Frontal cortex (tissue), 4 donors: ENCODE measurements at places on chromosomes 6 and 20.

DNA sequence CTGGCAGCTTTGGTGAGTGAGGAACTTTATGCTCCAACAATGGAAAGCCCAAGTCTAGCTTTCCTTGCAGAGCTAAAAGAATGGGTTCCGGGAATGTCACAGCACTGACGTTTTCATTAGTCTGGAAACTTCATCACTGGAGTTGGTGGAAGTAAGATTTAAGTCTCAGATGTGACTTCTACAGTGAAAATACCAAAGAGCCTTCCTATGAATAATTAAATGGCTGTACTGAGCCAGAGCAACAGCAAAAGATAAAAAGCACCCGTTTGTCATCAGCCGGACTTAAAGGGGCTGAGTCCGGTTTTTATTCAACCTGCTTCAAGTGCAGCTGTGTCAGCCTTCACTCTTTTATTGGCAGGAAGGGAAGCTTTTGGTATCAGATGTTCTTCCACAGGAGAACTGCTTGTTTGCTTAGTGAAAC, 46.5 kb upstream of the SHLD1 start:
- DNase-seq = no peak

- DNase-seq = no peak
Measured at GRCh38 chr6:161444464-161444863, 170.6 kb upstream of the AGPAT4 start.

- DNase-seq = no peak
Measured at GRCh38 chr6:107618672-107619071, 128.8 kb downstream of the SOBP start.

GRCh38 chr20:60341062-60341461, 382.8 kb downstream of the CDH26 start:
- no peak for DNase-seq

DNA sequence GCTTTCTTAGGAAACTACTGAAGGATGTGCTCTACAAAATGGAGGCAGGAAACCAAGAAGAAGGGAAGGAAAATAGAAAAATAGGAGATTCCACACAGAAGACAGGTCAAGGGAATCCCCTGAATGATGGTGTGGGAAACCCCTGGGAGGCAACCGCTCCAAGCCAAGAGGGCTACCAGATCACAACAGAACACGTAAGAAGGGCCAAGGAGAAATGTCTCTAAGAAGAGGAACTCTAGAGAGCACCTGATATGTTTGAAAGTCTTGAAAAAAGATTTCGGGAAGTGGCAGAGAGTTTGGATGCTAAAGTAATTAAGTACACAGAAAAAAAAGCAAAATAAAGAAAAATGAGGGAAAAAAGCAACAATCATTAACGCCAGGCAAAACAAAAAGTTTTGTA, 7.1 kb downstream of the KIF13A start:
- no peak for DNase-seq

DNA sequence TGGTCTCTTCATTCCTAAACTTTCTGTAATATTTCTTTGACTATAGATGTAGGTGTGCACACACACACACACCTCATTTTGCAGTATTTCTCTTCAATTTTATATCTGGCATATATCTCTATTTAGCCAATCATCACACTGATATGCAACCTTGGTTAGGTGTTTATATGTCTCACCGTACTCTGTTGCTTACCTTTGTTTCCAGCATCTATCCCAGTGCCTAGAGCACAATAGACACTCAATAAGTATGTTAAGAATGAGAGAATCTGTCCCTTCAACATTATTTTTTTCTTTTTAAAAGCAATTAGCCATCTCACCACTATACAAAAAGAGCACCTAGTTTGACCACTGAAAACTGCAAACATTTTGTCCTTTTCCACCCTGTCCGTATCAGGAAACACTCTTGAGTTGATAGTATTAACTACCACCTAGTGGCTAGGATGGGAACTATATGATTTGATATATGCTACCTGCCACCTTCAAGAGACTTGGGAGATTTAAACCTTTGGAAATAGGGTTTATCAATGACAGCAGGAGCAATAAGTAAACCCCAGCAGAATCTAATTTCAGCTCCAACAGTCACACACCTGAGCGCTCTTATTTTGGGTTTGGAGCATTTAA, 48.7 kb upstream of the RSPO3 start:
- DNase-seq = no peak

DNA sequence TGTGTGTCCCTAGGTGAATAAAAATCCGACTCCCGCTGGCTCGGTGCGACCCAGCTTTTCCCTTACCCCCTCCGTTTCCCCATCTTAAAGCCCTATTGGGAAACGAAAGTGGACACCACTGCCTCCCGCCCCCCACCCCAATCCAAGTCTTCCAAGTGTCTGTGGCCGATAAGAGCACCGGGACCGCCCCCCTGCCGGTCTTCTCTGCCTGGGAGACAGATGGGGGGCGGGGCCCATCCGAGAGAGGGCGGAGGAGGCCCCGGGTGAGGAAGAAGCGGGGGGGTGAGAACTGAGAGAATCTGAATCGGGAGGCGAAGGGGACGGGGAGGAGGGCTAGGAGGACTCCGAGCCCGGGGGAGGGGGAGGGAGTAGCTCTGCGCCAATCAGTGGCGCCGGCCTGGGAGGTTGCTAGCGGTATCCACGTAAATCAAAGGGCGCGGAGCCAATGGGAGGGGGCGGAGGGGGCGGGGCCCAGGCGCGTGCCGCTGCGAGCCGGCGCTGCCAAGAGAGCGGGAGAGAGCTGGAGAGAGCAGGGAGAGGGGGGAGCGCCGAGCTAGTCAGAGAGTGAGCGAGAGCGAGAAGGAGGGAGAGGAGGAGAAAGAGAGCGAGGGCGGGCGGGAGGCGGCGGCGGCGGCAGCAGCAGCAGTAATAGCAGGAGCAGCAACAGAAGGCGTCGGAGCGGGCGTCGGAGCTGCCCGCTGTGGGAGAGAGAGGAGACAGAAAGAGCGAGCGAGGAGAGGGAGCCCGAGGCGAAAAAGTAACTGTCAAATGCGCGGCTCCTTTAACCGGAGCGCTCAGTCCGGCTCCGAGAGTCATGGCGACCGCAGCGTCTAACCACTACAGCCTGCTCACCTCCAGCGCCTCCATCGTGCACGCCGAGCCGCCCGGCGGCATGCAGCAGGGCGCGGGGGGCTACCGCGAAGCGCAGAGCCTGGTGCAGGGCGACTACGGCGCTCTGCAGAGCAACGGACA, at the start of gene POU3F2:
Gene POU3F2 (plus strand): TSS at position 515 of the 972 bp plus-strand sequence. CDS start 300 bp downstream, at position 815.
- peak; percentile 91 for DNase-seq

- DNase-seq = no peak
Measured at GRCh38 chr6:105774247-105774646, 311.9 kb upstream of the PRDM1 start.

DNA sequence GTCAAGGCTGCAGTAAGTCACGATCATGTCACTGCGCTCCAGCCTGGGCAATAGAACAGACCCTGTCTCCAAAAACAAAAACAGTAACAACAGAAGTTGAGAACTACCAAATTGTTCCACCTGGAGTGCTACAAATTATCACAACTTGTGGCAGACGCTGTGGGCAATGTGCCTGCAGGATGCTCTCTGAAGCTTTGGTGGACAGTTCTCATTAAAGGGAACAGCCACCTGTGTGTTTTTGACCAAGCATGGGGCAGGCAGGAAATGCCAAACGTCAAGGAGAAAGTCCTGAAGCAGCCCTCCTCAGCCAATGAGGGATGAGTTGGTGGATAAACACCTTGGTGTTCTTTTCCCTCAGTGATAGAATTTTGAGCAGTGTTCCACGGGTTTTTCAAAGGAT, 15.8 kb downstream of the COX4I2 start:
- no peak for DNase-seq

- no peak for DNase-seq
Measured at GRCh38 chr6:44530209-44530909, 142.9 kb downstream of the CDC5L start.

GRCh38 chr6:6246544-6246943, 73.9 kb downstream of the F13A1 start:
- no peak for DNase-seq

GRCh38 chr6:131937226-131937625, 13.9 kb downstream of the CCN2 start:
- DNase-seq = no peak

DNA sequence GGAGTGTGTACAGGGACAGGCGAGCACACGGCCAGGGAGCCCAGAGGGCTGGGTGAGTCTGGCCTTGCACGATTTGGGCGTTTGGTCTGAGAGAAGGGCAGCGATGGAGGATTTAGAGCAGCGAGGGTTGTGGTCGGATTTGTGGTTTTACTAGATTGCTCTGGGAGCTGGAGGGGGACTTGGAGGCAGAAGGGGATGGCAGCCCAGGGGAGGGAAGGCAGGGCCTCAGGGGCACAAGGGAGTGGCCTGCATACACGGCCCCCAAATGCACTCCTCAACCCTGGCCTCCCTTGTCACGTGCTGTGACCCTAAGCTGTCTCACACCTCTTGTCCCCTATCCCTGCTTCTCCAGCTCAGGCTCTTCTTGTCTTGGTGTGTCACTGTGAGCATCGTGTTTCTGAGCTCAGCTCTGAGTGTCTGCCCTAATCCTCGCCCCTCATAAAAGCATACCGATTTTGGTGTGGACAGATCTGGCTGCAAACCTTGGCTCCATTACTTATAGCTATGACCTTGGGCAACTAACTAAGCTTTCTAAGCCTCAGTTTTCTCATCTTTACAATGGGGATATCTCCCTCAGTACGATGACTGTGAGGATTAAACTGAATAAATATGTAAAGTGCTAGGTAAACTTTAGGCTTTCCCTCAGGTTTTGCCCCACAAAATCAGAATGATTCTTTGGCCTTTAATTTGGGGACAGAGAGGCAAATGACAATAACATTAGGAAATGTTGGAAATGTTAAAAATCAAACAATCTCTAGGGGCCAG, 120.1 kb upstream of the ARMC2 start:
- no peak for DNase-seq

GRCh38 chr20:37577981-37578380, 50.3 kb upstream of the BLCAP start:
- no peak for DNase-seq

DNA sequence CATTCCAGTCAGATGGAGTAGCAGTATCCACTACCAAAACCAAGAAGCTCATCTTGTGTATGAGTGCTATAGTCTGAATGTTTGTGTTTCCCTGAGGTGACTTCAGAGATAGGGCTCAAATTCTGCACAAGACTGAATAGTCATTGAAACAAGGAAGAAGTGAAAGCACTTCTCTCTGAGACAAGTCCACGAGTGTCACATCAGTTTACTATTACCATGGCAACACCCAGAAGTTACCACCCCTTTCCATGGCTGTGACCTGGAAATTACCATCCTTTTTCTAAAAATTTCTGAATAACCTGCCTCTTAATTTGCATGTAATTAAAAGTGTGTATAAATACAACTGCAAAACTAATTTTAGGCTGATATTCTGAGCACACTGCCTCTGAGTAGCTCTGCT, 682.1 kb upstream of the ADGRB3 start:
- DNase-seq = no peak

DNA sequence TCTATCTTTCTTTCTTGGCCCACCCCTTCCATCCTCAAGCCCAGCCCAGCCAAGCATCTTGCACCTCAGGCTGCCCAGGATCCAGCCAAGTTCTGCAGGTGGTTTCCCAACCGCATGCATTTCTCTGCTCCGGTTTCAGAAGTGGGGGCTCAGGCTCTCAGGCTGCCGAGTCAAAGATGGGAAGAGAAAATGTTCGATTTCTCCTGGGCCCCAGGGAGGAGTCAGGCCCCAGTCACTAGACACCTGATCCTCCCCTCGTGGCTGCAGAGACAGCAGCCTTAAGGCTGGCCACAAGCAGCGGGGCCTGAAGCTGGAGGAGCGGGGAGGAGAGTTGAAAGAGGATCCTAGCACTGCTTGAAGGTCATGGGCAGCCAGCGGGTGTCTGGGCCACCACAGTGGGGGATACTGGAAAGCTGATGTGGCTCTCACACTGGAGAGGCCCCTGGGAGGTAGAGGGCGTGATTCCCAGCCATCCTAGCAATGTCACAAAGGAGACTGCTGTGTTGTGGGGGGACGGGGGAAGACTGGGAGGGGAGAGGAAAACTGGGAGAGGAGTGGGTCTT, 42.2 kb upstream of the ZFAND3 start:
- DNase-seq = no peak

- DNase-seq = no peak
Measured at GRCh38 chr20:33733654-33734576, 2.1 kb downstream of the ZNF341 start.

GRCh38 chr6:2042956-2043648, 202.3 kb downstream of the GMDS start:
- DNase-seq = no peak

DNA sequence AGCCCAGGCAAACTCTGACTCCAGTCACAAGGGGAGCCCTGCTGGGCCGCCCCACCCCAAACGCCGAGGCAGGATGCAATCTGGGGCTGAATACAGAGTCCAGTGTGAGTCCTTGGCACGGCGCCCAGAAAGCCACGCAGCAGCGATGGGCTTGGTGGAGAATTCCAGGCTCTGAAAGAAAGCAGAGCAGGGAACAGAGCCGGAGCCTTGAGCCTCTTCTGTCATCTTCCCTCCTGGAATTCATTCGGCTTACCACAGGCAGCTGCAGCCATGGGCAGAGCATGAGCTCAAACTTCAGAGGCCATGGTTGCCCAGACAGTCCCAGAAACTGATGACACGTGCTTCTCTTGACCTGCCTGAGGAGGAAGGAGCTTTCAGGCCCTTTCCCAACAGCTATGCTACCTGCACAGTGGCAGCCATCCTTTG, 441.1 kb upstream of the JARID2 start:
- DNase-seq = peak; percentile 29

- DNase-seq = no peak
Measured at GRCh38 chr6:11304946-11305345, 72.5 kb upstream of the NEDD9 start.

DNA sequence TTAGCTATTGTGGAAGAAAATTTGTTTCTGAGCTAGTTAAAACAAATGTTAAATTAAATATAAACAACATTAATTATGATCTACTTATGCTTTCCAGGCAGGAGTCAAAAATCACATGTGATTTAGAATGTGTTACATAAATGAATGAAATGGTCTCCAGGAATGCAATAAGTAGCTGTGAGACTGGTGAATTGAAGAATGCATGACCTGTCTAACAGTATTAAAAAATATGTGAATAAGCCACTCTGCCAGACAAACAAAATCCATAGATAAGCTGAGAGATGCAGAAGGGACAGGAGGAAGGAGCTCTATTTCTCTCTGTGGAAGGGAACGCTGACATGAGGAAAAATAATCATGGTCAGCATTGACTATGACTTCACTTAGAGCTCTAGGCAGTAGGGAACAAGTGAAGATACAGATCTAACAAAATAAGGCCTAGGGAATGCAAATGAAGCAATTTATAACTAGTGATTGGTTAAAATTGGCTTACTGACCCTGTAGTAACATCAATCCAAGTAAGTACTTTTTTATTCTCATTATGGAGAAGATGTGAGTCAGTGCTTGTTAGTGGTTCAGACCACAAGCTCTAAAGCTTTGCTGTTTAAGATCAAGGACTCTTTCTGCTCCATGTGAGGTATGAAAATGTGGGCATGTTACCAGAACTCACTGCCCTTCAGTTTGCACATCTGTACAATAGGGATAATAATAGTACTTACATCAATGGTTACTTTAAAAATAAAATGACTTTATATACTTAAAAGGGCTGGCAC, 432.6 kb downstream of the MMUT start:
- no peak for DNase-seq

DNA sequence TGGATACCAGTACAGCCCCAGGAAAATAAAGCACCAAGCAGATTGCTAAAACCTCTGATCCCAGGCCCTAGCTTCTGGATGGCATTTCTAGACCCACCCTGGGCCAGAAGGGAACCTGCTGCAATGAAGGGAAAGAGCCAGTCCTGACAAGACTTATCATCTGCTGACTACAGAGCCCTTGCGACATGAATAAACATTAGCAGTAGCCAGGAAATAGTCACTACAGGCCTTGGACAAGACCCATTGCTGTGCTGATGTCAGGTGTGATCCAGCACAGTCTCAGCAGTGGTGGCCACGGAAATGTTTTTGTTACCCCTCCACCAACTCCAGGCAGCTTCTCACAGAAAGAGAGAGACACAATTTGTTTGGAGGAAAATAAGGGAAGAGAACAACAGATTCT, 399.3 kb downstream of the HAO1 start:
- no peak for DNase-seq
